ENCODE measurements at places on chromosomes 4 and X.
A peak's percentile ranks its signal among the peaks of the same experiment; 100 is the strongest.

DNA sequence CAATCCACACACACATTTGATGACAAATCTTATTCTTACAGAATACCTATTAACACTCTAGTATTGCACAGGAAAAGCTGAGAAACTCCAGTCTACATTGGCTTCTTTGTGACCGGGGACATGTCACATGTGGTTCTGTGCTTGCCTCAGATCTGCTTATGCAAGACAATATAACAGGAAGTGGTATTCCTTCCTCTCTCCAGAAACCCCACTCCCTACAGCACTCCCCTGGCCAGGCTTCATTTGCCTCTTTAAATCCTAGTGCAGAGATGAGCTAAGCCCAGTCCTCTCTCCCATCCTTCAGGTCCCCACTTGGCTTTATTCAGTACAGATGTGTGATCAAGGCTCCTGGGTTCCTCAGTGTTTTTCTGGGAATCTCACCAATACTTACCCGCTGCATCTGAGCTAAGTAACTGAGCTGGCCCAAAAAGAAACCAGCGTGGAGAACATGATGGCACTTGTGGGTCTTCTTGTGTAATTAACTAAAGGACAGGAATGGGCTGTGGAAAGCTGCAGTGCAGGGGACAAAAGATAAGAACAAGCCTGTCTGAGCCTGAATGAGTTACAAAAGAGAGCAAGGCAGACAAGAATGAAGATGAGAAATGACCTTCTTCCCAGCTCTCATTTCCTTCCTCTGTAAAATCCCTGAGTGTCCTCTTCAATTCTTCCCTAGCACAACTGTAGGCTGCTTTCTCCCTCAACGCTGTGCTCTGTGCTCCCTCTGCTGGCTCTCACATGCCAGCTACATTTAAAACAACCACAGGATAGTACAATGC is 105.6 kb downstream of the HNRNPD start:
- peak; percentile 16 for DNase-seq

DNA sequence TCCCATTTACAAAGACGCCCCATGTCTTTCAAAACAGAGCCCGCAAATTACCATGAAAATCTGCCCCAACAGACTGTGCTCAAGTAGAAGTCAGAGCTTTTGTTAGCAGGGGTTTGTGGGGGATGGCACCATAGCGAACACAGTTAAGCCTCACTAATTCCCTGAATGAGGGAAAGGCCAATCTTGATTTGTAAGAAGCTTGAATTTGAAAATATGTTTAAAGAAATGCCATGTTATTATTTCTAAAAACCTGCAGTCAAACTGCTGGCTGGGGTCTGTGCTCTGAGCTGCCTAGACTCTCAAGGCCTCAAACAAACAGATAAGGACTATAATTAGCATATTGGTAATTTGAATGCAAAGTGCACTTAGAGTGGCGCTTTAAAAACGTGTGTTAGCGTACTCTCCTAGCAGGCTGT is 9.4 kb upstream of the PAK3 start:
- peak; percentile 20 for DNase-seq

DNA sequence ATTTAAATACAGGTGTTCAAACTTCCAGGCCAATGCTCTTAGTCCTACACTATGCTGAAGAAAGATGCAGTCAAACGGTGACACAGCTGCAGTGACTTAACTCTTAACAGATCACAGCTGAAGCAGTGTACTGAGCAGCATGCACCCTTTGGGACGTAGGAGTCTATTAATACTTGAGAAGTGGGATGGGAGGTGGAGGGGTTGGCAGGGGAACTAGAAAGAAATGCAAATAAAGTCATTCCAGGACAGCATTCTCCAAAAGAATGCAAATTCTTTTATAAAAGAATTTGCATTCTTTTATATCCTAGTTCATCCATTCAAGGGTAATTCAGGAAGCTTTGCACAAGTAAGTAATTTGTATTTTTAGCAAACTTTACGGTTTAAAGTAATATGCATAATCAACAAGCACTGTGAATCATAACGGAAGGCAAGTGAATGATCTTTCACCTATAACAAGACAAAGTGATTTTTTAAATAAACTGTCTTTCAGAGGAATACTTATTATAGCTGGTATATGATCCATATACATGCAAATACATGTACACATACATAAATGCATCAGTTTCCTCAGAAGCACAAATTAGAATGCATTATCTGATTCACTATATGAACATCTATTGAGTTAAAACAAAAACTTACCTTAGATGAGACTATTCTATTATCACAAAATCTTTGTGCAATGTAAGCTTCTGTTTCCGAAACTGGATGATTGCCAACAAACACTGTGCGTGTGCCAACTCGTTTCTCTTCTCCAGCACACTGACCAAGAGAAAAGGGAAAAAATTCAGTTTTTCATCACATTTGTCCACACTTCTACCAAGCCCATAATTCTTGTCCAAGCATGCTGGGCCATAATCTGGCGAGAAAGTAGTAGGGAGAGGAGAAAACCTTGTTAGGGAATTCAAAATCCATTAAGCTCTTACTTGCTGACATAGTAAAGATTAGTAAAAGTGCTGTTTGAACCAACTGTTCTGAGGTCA is 106.5 kb downstream of the ATP11C start:
- DNase-seq, result no peak

- peak; percentile 6 for DNase-seq
These were observed 110.9 kb upstream of the ANK2 start for GRCh38 chr4:112938461-112939058.

GRCh38 chr4:45944000-45944399 is 179.9 kb downstream of the GABRG1 start:
- no peak for DNase-seq

DNA sequence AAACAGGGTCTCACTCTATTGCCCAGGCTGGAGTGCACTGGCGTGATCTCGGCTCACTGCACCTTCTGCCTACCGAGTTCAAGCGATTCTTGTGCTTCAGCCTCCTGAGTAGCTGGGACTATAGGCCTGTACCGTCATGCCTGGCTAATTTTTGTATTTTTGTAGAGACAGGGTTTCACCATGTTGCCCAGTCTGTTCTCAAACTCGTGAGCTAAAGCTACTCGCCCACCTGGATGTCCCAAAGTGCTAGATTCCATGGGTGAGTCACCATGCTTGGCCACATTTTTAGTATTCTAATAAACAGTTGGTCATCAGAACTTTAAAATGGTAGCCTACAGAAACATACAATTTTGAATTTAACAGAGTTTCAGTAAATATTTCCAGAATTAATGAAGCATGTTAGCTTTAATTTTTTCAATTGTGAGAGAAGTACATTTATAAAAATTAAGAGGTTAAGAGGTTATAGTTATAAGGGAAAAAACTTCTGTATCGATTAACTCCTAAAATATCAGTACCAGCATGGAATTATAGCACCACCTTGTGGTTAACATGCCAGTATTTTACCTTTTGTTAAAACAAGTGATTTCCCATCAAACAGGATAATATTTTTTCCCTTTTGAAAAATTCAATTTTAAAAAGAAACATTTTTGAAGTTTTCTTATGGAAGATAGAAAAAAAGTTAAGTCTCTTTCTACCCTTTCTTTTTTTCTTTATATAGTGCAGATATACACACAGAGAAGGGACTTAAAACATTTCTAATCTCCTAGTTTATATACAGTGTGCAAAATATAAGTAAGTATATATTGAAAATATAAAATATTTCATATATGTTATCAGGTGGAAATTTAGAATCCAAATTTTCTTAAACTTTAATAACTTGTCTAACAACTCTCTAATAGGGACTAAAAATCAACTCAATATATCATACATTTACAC is 35.4 kb downstream of the CEP44 start:
- DNase-seq, result no peak

DNA sequence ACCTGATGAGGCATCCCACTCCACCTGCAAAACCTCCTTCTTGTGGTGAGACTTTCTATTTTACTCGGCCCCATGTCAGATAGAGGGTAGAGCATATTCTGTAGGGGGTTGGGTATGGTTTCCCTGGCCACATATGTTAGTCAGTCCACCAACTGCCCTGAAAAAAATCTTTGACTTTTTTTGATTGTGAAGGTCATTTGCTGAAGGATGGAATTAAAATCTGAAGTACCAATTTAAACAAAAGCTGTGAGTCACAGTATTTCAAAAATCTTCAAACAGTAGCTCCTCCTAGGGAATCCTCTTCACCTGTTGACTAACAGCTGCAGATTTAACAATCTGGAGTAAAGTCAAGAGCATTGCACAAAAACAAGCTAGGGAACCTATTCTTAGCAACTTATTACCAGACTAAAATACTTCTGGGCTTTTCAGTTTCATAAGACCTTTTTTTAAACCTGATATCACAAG is 8.0 kb upstream of the CCDC110 start:
- DNase-seq, result no peak

DNA sequence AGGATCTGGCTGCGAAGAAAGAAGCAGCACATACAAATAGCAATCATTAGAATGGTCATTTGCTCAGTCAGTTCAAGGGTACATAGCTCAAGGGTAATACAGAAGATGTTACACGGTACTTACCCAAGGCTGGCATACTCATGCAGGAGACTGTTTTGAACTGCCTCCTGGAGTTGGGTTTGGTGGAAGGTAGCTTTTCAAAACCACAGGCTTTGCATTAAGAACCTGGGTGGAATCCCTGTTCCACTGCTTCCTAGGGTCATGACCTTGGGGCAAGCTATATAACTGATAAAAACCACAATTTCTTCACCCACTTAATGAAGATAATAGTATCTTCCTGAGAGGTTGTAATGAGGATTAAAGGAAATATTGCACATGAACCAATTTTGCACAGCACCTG is 36.5 kb downstream of the TBC1D9 start:
- DNase-seq, result no peak

DNA sequence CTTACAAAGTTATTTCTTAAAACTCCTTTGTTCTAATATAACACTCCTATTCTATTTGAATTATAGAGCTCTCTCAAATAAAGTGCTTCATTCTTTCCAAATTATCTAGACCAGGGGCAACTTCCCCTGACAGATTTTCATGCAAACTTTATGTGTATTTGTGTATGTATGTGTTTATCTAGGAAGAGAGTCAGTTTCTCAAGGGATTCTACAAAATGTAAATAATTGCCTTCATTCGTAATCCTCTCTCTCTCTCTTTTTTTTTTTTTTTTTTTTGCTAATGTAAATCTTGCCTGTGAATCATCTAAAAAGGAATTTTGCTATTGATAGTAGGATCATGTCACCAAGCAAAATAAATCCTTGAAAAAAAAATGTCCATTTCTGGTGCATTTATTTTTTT is 38.9 kb upstream of the RBPJ start:
- DNase-seq, result no peak

Measured in NCI-H1105 (cell line).